HS-27A (cell line): ENCODE measurements at places on chromosomes 1 and 21.
A peak's percentile ranks its signal among the peaks of the same experiment; 100 is the strongest.

DNA sequence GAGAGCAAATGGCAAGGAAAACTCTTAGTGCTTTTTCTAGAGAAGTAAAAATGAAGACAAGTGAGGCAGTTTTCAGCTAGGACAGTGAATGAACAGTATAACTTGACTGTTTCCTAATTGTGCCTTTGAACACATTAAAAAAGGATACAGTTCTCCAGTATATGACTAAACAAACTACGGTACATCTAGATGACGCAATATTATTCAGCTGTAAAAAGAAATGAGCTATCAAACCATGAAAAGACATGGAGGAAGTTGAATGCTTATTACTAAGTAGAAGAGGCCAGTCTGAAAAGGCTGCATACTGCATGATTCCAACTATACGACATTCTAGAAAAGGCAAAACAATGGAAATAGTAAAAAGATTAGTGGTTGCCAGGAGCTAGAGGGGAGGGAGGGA, 206.3 kb downstream of the SIPA1L2 start:
- DNase-seq, result no peak

DNA sequence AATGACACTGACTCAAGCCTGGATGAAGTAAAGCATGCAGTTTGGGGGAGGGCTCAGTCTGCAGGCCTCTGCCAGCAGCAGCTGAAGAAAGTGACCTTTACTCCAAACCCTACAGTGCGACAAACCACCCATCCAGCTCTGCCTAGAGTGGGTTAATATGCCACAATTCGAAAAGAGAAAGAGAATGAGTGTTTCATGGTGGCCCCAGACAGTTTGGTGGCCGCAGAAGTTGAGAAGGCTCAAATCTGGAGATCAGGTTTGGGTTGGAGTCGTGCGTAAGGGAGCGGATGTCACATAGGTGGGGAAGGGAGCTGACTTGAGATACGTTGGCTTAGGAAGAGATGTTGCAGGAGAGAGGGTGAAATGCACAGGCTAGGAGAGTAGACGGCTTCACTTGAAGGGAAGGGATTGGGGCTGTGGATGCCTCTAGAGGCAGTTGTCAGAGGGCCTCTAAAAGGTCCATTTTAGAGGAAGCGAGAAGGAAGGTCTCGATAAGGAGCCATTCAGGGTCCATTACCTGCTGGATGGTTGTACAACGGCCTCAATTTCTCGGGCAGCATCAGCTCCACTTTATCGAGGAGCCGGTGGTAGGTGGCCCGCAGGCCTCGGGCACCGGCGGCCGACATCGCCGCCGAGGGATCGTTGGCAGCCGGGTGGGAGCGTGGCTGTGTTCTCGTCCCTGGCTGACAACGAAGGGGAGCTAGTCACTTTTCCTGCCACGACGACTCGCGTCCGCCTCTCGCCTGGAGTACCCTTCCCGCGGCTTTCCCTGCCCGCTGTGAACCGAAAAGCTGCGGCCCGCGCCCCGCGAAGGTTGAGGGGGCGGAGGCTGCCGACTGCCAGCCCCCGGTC, 1.0 kb upstream of the DCAF6 start:
- peak; percentile 22 for DNase-seq

GRCh38 chr1:67833602-67833940, 304 bp upstream of the GNG12 start:
- DNase-seq, result no peak

- DNase-seq, result no peak
Measured at GRCh38 chr21:37670883-37671282, 245.4 kb downstream of the KCNJ6 start.

GRCh38 chr1:10045480-10046355, 13.0 kb downstream of the UBE4B start:
- DNase-seq, result no peak

- no peak for DNase-seq
Measured at GRCh38 chr1:9737671-9738070, 86.1 kb downstream of the CLSTN1 start.

DNA sequence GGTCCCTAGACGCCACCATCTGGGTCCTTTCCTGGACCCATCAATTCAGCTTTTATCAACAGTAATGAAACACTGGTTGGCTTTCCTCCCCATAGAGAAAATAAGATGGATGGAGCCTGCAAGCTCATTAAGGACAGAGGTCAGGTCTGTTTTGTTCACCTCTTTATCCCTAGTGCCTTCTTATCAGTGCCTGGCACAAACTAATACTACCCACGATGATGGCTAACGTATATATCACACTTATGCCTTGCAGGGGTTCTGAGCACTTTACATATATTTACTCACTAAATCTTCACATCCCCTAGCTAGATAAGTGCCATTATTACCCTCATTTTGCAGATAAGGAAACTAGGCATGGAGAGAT, 5.1 kb upstream of the UBXN10 start:
- no peak for DNase-seq

GRCh38 chr1:179126338-179127060, 44.6 kb downstream of the TOR3A start:
- no peak for DNase-seq

DNA sequence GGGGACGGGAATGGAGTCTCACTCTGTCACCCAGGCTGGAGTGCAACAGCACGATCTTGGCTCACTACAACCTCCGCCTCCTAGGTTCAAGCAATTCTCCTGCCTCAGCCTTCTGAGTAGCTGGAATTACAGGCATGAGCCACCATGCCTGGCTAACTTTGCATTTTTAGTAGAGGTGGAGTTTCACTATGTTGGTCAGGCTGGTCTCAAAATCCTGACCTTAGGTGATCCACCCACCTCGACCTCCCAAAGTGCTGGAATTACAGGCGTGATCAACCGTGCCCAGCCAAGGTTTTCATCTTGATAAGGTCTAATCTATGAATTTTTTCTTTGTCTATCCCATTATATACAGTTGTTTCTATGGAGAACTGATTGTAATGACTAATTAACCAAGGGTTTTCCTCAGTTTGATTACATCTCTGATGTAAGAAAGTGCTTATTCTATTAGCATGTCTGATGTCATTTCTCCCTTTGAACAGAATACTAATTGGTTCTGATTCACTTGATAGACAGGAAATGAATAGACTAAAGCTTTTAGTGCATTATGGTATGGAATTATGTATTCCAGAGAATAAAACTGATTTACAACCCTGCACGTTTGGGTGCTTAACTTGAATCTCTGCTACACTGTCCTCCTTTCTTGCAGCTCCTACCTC, 11.9 kb downstream of the PACC1 start:
- DNase-seq, result no peak

DNA sequence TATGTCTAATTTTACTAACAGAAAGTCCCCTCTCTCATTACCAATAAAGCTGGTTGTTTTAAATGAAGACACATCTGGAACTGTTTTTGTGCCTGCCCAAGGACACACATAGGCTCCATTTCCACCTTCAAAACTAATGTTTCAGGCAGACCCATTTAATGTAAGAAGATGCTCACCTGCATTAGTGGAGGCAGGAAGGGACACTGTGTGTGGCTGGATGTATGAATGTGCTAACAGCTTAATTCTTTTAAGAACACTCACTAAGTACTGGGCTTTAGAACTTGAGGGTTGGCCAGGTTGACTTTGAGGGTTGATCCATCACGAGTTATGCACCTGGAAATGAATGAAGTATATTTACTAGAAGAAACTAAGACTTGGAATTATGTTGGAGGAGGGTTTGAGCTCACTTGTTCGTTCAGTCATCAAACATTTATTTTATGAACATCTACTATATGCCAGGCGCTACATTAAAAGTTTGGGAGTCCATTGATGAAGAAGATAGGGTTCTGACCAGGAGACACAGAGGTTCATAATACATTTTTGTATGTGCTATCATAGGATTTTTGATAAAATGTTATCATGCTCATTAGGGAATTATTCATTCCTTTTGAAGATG, 5.4 kb downstream of the JUN start:
- no peak for DNase-seq

- DNase-seq, result no peak
Measured at GRCh38 chr1:31181515-31182343, 58.0 kb downstream of the NKAIN1 start.

DNA sequence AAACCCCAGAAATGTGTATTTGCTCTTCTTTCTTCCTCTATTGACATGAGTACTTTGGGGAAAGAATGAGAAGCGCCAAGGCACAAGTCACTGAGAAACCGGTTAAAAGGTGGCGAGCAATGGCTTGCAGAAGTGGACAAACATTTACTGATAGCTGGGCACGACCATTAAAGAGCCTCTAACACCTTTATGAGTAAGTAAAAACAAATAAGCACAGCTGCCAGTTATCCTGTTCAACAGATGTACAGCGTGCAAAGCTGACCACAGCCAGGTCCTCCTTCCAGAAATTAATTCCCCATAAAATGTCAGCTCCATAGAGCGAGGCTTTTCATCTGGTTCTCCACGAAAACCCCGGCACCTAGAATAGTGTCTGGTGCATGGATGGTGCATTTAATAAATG, 72.7 kb downstream of the CAPZB start:
- no peak for DNase-seq

DNA sequence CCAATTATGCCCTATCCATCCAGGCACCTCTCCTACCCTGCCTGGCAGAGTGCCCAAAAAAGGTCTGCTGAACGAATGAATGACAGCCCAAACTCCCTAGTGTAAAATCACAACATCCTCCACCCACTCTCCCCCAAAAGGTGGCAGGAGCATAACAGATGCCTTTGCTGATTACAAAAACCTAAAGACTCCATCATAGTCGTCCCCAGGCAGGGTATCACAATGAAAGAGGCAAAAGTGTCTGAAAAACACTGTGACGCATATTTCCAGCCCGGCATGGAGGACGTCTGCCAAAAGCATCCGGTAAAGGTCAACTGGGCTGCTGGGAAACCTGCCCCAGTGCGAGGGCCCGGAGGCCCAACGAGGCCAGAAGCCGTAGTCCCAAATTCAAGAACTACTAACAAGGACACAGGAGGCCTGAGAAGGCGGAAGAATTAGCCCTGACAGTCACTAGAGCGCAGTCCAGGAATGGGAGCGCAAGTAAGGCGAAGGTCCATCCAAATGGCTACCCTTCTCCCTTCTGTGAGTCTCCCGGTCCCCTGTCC, 576 bp downstream of the SMIM12 start:
- no peak for DNase-seq

DNA sequence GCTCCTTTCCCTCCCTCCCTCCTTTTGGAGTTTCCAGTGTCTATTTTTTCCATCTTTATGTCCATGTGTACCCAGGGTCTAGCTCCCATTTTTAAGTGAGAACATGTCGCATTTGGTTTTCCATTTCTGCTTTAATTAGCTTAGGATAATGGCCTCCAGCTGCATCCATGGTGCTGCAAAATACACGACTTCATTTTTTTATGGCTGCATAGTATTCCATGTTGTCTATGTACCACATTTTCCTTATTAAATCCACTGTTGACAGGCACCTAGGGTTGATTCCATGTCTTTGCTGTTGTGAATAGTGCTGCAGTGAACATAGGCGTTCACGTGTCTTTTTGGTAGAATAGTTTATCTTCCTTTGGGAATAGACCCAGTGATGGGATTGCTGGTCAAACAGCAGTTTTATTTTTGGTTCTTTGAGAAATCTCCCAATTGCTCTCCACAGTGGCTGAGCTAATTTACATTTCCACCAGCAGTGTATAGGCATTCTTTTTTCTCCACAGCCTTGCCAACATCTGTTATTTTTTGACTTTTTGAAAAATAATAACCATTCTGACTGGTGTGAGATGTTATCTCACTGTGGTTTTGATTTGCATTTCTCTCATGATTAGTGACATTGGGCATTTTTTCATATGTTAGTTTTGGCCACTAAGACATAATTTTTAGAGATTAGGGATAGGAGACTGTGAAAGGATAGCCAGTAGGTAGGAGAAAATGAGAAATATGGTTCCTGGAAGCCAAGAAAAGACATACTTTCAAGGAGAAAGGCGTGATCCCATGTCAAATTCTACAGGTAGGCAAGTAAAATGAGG, 50.4 kb downstream of the ADAMTS1 start:
- no peak for DNase-seq

DNA sequence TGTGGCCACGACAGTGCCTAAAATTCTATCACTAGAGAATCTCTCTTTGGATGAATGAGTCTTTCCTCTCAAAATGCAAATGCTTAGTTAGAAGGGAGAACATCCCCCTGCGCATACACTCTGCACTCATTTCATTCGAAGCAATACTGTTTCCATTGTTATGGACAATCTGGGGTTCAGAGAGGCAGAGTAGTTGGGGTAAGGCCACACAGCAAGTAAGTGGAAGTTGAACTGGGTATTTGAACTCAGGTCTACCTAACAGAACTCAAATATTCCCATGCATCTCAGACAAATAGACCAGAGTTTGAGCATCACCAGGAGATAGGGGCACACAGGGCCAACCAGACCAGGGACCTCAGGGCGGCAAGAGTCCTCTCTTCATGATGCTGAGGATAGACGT, 25.5 kb downstream of the RAP1GAP start:
- no peak for DNase-seq

- peak; percentile 5 for DNase-seq
Measured at GRCh38 chr21:45460611-45461368, 55.8 kb downstream of the COL18A1 start.

DNA sequence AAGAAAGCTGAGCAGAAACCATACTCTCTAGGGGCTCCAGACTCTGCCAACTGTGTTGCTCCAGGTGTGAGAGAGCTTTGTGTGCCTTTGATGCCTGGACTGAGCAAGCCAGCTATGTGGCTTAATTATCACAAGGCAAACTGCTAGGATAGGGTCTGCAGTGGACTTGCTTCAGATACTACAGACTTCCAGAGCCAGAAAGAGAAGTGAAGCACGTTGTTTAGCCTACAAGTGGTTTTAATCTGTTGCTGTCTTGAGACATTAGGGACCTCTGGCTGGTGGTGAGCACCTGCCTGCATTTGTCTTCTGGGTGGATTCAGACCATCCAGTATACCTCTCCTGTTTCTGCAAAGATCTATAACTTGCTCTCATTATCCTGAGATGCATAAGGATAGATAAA, 353.4 kb upstream of the PLXNA2 start:
- DNase-seq, result no peak

DNA sequence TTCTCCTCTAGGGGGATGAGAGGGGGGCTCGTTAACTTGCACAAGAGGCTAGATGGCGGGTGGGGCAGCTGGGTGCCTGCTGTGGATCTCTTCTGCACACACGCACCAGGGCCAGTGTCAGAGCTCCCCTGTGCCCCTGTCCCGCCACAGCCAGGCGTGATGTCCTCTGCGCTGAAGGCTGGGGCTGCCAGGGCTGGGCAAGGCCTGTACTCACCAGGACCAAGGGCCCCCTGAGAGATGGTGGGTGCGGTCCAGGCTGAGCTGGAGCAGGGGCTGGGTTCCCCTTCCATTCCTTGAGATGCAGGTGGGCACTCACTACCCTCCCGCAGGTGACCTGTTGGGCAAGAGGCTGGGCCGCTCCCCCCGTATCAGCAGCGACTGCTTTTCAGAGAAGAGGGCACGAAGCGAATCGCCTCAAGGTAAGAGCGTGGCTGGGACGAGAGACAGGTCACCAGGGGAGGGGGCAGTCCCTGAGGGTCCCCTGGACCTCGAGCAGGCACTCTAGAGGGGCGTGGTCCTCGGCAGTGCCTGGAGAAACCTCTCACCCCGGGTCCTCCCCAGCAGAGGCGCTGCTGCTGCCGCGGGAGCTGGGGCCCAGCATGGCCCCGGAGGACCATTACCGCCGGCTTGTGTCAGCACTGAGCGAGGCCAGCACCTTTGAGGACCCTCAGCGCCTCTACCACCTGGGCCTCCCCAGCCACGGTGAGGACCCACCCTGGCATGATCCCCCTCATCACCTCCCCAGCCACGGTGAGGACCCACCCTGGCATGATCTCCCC, 15.2 kb downstream of the SAMD11 start:
- no peak for DNase-seq
